ENCODE measurements at places on chromosomes 2 and 18.

GRCh38 chr2:222268311-222268990, 30.3 kb downstream of the PAX3 start:
- DNase-seq, result no peak

- DNase-seq, result no peak
Measured at GRCh38 chr2:11332596-11332995, 11.8 kb downstream of the ROCK2 start.

- no peak for DNase-seq
Measured at GRCh38 chr2:117948615-117949014, 65.3 kb downstream of the CCDC93 start.

DNA sequence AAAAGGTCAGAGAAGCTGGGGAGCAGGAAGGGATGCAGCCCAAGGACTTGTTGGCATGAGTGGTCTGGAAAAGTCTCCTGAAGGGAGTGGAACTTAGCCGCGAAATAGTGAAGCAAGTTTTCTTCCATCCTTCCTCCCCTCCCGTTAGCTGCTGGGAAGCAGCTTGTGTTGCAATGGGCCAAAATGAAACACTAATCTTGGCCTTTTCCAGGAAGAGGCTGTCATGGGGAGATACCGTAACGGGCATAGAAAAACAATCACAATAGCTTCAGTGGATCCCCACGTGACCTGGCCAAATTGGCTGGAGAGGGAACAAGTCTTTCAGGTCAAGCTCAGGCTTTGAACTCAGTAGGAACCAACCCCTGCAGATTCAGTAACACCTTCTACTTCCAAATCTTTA, 49.3 kb downstream of the SEMA4F start:
- no peak for DNase-seq

GRCh38 chr2:120394764-120395163, 48.8 kb downstream of the INHBB start:
- no peak for DNase-seq
